Pons (tissue), 1 donor: ENCODE measurements at places on chromosomes 5 and 9.

GRCh38 chr5:178440181-178440580 lies 150.0 kb downstream of the COL23A1 start:
- DNase-seq: no peak

DNA sequence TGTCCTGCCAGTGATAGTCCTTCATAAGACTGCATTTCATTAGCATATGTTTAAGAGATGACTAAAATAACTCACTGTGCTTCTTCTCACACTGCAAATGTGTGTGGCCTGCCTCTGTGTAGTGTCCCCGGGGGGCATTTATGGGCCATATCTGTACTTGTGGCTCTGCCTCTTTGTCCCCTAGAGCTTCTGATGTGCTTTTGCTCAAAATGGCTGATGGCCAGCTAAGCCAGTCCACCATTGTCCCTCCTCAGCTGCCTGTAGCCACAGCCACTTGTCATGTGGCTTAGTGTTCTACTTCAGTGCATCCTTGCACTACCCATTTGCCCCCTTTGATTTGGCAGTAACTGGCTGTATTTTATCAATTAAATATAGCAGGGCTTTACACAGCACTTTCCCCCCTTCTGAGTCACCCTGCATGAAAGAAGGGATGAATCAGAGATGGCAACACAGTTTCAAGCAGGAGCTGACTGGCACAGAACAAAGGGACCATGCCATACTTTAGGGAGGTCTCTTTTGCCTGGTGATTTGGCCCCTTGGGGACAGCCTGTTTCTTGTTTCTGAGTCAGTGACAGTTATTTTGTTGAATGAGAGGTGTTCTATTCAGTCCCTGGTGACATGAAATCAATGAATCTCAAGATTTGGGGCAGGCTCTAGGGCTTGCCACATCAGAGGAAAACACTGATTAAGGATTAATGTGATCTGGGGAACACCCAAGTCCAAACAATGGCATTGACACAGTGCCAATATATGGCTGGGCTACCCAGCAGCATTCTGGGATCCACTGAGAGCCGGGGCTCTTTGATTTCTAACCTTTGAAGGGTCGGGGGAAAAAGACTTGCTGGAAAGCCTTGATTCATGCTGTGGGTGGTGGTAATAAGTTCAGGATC lies 245.5 kb downstream of the SMARCA2 start:
- DNase-seq: no peak

GRCh38 chr9:108816037-108816436 lies 39.7 kb downstream of the ACTL7B start:
- peak; percentile 44 for DNase-seq

GRCh38 chr9:116154976-116155697 lies 1.5 kb downstream of the PAPPA start:
- DNase-seq: no peak

DNA sequence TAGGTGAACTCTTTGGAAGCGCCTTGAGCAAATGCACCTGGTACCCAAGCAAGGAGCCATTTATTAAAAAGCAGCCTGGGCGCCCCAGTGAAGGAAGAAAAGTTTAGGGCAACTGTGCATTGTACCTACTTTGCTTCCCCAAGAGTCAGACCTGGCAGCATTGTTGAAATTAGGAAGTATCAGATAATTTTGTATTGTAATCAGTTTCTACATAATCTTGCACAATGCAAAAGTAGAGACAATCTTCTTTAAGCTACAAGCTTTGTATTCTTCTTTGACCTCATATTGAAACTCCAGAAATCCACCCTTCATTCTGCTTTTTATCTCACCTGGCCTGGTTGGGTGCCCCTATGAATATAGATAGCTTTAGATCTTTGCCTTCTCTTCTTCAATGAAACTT lies 490.8 kb downstream of the RASEF start:
- DNase-seq: no peak

GRCh38 chr9:100555471-100555870 lies 22.4 kb upstream of the CAVIN4 start:
- DNase-seq: no peak

DNA sequence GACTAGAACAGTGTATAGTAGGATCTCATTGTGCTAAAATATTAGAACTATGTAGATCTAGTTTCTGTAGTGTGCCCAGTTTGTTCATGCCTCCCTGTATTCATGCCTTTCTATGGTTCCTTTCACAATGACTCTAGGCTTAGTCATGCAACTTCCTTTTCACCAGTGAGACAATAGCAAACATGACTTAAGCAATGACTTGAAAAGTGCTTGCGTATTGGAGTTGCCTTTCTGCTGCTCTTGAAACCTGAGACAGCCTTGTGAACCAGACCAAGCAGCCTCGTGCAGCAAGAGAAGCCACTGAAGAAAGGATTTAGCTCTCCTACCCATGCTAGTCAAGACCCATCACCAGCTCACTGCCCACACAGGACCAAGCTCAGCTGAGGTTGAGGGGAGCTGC lies 294.5 kb upstream of the TAS2R1 start:
- no peak for DNase-seq

DNA sequence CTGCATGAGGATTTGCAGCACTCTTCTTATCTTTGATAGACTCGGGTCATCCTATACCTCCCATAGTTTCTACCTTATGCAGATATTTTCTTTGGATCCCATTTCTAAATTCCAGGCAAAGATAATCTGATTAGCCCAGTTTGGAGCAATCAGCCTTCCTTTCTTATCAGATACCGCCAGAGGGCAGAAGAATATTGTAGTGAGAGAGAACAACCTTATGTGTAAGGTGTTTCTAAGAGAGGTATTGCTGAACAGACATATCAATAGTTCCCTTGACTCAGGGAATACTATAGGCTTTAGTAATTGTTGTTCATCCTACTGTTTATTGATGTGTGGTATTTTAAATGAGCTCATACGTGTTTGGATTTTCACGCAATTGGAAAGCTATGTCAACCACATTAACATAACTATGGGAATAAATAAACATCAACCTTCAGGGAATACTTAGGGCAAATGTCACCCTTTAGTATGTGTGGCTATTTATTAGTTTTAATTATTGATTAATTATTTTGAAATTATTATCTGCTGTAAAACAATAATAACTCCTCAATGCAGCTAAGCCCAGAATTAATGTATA lies 1435.2 kb upstream of the CDH9 start:
- DNase-seq: no peak

- no peak for DNase-seq
These were observed 25.2 kb downstream of the AQP7 start for GRCh38 chr9:33377089-33377715.

DNA sequence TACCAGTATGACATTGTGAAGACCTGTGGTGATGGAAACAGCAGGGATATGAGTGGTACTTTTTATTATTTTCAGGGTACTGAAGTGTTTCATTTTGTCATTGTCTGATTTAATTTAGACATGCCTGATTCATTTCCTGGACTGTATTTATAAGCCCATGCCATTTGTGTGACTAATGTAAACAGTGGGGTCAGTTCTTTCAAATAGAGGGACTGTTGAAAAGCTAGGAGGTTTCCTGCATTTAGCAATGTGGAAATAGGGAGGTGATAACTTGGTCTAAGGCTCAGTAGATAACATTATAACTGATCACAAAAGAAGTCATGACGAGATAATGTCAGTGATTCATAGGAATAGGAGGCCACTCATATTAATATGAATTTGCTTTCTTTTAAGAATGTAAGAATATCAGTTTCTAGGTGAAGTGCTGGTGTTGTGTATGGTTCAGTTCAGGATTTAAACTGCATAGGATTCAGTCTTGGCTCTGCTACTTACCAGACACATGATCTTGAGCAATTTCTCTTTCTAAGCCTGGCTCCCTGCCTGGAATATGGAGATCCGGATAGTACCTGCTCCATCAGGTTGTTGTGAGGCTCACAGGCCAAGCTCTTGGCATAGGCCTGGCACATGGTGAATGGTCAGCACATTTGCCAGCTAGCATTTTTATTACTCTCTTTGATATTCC lies 7.5 kb downstream of the RASGRF2 start:
- peak; percentile 69 for DNase-seq

GRCh38 chr9:10052916-10053315 lies 559.9 kb downstream of the PTPRD start:
- DNase-seq: no peak

GRCh38 chr9:71263451-71263850 lies 142.0 kb upstream of the TRPM3 start:
- no peak for DNase-seq

GRCh38 chr9:135018306-135018915 lies 69.1 kb upstream of the OLFM1 start:
- no peak for DNase-seq

DNA sequence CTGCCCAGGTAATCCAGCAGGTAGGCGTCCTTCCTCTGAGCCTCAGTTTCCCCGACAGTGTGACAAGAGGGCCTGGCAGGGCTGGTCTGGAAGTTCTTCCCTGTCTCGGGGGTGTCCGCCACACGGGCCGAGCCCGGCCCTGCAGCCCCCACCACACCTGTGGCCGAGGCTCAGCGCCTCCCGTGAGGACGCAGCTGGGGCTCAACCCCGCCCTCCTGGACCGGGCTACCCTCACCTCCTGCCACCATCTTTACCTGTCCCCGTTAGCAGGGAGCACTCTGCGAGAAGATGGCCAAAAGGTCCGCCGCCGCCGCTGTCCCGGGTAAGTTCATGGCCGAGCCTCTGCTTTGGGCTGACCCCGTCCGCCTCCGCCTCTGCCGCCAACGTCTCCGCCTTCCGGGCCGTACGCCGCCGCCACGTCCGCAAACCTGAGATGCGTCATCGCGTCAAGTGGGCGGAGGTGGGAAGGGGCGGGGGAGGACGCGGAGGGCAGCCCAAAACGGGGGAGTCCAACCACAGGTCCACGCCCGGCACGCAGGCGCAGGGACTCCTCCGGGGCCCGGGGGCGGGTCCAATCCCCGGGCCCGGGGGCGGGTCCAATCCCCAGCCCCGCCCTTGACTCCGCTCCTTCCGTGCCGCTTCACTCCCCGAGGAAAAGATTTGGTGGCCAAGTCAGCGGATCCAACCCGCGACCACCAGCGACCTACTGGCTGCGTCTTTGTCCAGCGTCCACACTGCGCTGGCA lies at the start of gene LYSMD3:
TSS of gene LYSMD3 (minus strand) at position 391 of the 745 bp plus-strand sequence. CDS start 4,295 bp downstream, outside the sequence.
- DNase-seq: peak; percentile 94

- DNase-seq: no peak
These were observed 745 bp upstream of the CLTA start for GRCh38 chr9:36189976-36190375.

DNA sequence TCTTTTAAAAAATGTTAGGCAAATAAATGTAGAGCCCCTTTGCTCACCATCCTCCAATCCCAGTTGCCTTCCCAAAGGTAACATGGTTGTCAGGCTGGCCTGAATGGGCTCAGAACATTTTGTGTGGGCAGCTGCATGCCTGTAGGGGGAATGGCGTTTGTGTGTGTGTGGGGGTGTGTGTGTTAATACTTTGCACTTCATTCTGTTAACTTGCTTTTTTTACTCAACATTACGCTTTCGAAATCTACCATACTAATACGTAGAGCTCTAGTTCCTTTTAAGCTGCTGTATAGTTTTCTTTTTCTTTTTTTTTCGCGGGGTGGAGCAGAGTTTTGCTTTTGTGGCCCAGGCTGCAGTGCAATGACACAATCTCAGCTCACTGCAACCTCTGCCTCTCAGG lies 14.0 kb downstream of the MYOZ3 start:
- DNase-seq: no peak

- DNase-seq: no peak
These were observed 76.8 kb downstream of the LMX1B start for GRCh38 chr9:126690431-126691051.

DNA sequence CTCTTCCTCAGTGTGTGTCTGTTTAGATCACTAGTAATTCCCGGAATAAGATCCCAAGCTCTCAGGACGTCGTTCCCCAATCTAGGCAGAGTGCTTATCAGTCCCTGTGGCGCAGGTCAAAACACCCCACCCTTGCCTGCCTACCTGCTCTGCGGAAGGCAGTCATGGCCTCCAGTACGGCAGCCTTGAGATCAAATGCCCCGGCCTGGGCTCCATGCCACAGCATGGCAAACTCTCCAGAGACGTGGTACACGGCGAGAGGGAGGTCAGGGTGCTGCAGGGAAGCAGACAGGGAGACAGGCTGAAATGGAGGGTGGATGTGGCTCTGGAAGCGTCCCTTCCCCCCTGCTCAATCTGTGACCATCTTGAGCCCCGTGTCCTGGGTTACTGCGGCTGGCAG lies 12.0 kb upstream of the HDHD3 start:
- no peak for DNase-seq

- peak; percentile 38 for DNase-seq
These were observed 23.5 kb downstream of the INSYN2B start for GRCh38 chr5:169956756-169957155.

DNA sequence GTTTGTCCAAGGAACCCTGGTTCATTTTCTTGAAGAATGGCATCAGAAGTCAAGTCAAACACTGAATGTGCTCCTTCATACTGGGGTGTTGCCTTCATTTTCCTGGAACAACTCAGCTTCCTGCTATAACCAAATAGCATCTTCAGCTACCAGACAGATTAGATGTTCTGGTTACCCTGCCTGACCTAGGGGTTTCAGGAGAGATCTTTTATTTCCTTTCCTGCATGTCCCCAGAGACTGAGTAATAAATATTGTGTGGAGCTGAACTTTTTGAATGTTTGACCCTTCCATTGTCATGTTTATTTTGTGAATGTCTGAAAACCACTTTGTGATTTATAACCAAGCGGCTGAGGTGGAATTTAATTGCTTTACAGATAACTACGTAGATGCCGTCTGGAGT lies 147.1 kb downstream of the IRX1 start:
- DNase-seq: no peak

- no peak for DNase-seq
These were observed 17.9 kb upstream of the KIF4B start for GRCh38 chr5:154995679-154996078.

DNA sequence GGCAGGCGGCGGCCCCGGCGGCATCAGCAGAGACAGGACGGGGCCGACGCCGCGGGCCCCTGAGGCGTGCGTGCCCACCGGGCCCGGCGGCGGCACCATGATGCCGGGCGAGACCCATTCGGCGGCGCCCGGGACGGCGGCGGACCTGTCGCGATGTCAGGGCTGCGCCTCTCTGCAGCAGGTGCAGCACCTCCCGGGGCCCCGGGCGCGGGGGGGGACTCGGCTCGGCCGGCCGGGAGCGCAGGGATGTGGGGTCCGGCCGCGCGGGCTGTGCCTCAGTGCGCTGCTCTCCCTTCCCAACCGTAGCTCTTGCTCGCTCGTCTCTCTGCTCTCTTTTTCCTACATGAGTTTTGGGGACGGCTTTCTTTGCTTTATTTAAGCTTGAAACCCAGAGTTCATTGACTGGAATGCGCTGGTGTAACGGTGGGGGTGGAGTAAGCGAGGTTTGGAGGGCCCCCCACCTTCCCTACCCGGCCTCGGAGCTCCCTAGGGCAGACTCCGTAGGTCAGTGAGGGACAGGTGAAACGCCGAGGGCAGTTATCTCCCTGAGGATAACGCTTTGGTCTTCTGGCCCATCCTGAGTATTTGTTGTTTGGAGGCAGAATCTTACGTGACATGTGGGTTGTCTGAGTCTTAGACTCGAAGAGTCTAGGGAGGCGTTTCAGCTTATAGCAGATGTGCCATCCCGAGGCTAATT lies 490 bp downstream of the ICE1 start:
- DNase-seq: peak; percentile 10

GRCh38 chr9:109923806-109924205 lies 143.8 kb downstream of the PALM2AKAP2 start:
- DNase-seq: no peak
